ENCODE measurements at places on chromosomes 7 and 10. TPM values are rescaled to one million over a fixed set of nuclear protein-coding genes. Genes with fewer than 3 reads are reported as not detected.

Gene CD36
- 288 TPM for total RNA-seq

Gene ASAH2
- total RNA-seq: 0.31 TPM

Gene CHAT
- total RNA-seq: not detected

Gene CALML3
- not detected for total RNA-seq

Gene PAX4
- not detected for total RNA-seq

Gene SHH
- under 0.01 TPM for total RNA-seq

Gene TMEM229A
- total RNA-seq: not detected

Gene MUC12
- total RNA-seq: not detected

Gene SNCG
- 131 TPM for total RNA-seq

Gene TMEM213
- total RNA-seq: not detected

Gene RPEL1
- total RNA-seq: not detected

Gene C7orf33
- not detected for total RNA-seq

Gene UNCX
- total RNA-seq: not detected

Gene ZC3HAV1
- 29.6 TPM for total RNA-seq

Gene MYL7
- not detected for total RNA-seq

Gene NYAP1
- total RNA-seq: 2.6 TPM

Gene NPVF
- not detected for total RNA-seq

Gene FAM24B
- 4.2 TPM for total RNA-seq

Gene NODAL
- total RNA-seq: not detected

Gene DPYSL4
- 7.9 TPM for total RNA-seq

Gene CDNF
- not detected for total RNA-seq

Gene MARVELD1
- 6.6 TPM for total RNA-seq

Gene C10orf71
- total RNA-seq: not detected

Gene FAM180A
- total RNA-seq: 0.16 TPM

Gene SPDYE2B
- not detected for total RNA-seq

Gene FAM13C
- 10.2 TPM for total RNA-seq

Gene PNLIPRP3
- not detected for total RNA-seq

Gene KIAA1549
- 1.1 TPM for total RNA-seq

Gene CLEC2L
- not detected for total RNA-seq

Gene HTRA1
- total RNA-seq: 137 TPM

Gene SKIDA1
- 0.97 TPM for total RNA-seq

Gene LRIT1
- total RNA-seq: not detected

Gene C10orf90
- not detected for total RNA-seq

Gene CPA5
- not detected for total RNA-seq

Gene MIOS
- total RNA-seq: 23.7 TPM

Gene IDE
- 17.5 TPM for total RNA-seq

Gene CASD1
- total RNA-seq: 11.2 TPM

Gene METTL27
- total RNA-seq: 2.9 TPM

Gene SLC35B4
- 6.8 TPM for total RNA-seq

Gene PALD1
- total RNA-seq: 105 TPM

Gene CALHM1
- total RNA-seq: not detected

Gene WAC
- 70.5 TPM for total RNA-seq

Gene SLC26A3
- not detected for total RNA-seq

Gene TCF7L2
- total RNA-seq: 4.0 TPM

Gene SPDYE16
- total RNA-seq: under 0.01 TPM

Gene SP8
- not detected for total RNA-seq

Gene CCDC172
- total RNA-seq: not detected

Gene NPSR1
- not detected for total RNA-seq

Gene LRRC18
- total RNA-seq: not detected

Gene OR2A42
- not detected for total RNA-seq

Gene GPNMB
- 0.32 TPM for total RNA-seq
